ENCODE measurements at places on chromosomes 12 and 14. TPM values are rescaled to one million over a fixed set of nuclear protein-coding genes. Genes with fewer than 3 reads are reported as not detected.
A peak's percentile ranks its signal among the peaks of the same experiment; 100 is the strongest.

The APOF gene
- not detected for total RNA-seq

The ATP5F1B gene
- 308 TPM for total RNA-seq

The CD27 gene
- not detected for total RNA-seq

The TMEM52B gene
- total RNA-seq: not detected

The KCNH3 gene
- not detected for total RNA-seq

The SMCO2 gene
- total RNA-seq: 0.88 TPM

The RIMBP2 gene
- not detected for total RNA-seq

DNA sequence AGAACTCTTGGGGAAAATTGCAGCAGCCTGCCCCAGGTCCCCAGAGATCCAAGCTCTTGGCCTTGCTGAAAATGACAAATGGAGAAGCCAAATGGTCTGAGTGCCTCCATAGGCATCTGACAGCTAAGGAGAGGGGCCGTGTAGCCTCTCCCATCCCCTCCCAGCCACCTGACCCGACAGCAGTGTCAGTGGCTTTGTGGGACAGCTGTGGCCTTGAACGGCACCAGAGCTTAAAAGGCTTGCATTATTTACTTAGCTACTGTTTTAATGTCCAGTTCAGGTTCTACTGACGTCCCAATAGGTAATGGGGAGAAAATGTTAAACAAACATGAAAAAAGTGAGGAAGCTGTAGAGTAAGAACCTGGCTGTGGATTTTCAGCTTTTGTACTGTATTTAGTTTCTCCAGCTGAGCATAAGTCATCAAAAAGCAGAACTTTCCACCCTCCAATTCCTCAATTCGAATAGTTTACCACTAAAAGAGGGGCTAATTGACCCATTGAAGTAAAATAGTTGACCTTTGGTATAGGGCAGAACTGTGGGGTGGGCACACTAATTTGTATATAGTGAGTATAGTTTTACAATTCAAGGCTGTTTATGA is 50.0 kb downstream of the FOS start:
- H3K27me3 ChIP-seq: peaks cover 20% of the 10 kb centered on the region
- H3K36me3 ChIP-seq: no peaks in the 10 kb centered on the region
- no peak for DNase-seq
- H3K27ac ChIP-seq: no peak overlapping the region

DNA sequence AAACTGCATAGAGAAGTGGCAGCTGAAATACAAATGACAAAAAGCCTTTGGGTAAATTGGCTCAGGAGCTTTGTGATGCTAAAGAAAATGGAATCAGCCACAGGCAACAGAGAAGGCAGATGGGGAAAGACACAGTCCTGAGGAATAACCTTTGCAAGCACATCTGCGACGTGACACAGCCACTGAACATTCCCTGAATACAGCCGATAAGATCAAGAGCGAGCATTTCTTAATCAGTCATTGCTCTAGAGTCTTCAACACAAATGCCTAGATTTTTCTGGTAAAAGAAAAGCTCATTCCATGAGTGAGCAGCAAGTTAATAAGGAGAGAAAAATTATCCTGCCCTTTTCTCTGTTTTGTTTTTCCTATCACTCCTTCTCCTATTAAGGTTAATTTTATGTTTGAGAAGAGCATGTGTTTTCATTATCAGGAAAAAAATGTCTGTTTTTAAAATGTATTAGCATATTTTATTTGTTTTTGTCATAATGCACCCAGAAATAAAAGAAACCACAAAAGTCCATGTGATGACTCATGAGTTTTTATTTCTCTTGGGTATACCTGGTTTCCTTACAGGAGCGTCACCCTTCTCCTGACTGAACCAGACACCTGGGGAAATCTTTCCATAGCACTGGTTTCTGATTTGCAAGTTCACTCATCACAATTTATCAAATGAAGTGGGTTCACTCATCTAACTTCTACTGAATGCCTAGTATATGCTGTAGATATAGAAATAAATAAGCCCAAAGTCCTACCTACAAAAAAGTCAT is 45.4 kb upstream of the PCED1B start:
- no peaks in the 10 kb centered on the region for H3K36me3 ChIP-seq
- no peak for DNase-seq
- no peak overlapping the region for H3K4me3 ChIP-seq
- H3K4me1 ChIP-seq: peaks cover 12% of the 10 kb centered on the region
- no peak overlapping the region for H3K27ac ChIP-seq

DNA sequence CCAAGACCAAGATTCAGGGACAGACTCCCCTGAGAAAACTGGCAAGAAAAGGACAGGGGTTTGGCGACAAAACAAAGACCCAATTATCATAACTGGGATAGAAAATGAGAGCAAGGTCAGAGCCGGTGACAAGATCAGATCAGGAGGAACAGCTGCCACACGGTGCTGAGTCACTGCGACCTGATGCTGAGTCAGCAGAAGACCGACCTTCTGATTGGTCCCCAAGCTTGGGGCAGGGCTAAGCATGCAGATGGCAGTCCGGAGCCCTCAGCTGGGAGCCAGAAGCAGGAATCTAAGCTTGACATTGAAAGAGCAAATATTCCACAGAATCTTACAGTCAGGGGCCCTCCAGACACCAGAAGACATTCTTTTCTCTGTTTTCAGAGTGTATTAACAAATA is 19.1 kb upstream of the ARMH4 start:
- H3K4me1 ChIP-seq: peaks cover 7% of the 10 kb centered on the region
- DNase-seq: peak; percentile 92
- H3K4me3 ChIP-seq: no peak overlapping the region
- no peaks in the 10 kb centered on the region for H3K27me3 ChIP-seq
- H3K27ac ChIP-seq: no peak overlapping the region

GRCh38 chr12:7108796-7109571 is at the start of gene C1RL:
TSS of gene C1RL (minus strand) at chr12:7109214. CDS start at chr12:7109180, 34 bp downstream.
- no peaks in the 10 kb centered on the region for H3K27me3 ChIP-seq
- H3K4me3 ChIP-seq: peak within 1 kb of the TSS; percentile 87
- no peaks in the 10 kb centered on the region for H3K36me3 ChIP-seq
- peaks cover 12% of the 10 kb centered on the region for H3K4me1 ChIP-seq
- H3K27ac ChIP-seq: peak within 1 kb of the TSS; percentile 89

GRCh38 chr12:50103767-50104321 is at the start of gene GPD1:
TSS of gene GPD1 (plus strand) at chr12:50104008. CDS start at chr12:50104051, 43 bp downstream.
- H3K4me3 ChIP-seq: peak within 1 kb of the TSS; percentile 25
- H3K36me3 ChIP-seq: peaks cover 13% of the 10 kb centered on the region
- no peaks in the 10 kb centered on the region for H3K27me3 ChIP-seq
- H3K4me1 ChIP-seq: peaks cover 18% of the 10 kb centered on the region

GRCh38 chr12:120439646-120440247 is 1.8 kb downstream of the COX6A1 start:
- peak; percentile 89 for DNase-seq
- H3K27ac ChIP-seq: no peak overlapping the region
- H3K4me3 ChIP-seq: peak overlapping the region; percentile 20
- no peaks in the 10 kb centered on the region for H3K27me3 ChIP-seq
- peaks cover 35% of the 10 kb centered on the region for H3K36me3 ChIP-seq

DNA sequence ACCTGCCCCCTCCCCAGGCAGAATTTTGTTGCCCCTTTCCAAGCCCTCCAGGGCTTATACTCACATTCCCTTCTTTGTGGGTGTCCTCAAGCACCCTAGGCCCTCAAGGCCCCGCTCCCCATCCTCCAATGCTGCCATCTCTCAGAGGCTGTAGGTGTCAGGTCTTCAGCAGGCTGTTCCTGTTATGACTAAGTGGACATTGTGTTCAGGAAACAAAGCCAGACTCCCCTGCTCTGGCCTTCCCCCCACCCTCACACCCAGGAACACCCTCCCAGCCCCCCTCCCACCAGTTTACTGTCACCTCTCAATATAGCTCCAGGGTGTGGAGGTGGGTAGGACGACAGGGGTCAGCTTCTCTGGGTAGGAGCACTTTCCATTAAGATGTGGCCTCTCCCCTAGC is 1.4 kb upstream of the MYH6 start:
- no peak overlapping the region for H3K27ac ChIP-seq
- H3K4me3 ChIP-seq: no peak overlapping the region
- no peaks in the 10 kb centered on the region for H3K4me1 ChIP-seq
- H3K27me3 ChIP-seq: peaks cover 3% of the 10 kb centered on the region
- DNase-seq: peak; percentile 38
- no peaks in the 10 kb centered on the region for H3K36me3 ChIP-seq

GRCh38 chr12:16588812-16589211 is 17.1 kb downstream of the LMO3 start:
- H3K27me3 ChIP-seq: no peaks in the 10 kb centered on the region
- H3K27ac ChIP-seq: no peak overlapping the region
- no peaks in the 10 kb centered on the region for H3K4me1 ChIP-seq
- no peak overlapping the region for H3K4me3 ChIP-seq
- no peaks in the 10 kb centered on the region for H3K36me3 ChIP-seq

- H3K36me3 ChIP-seq: no peaks in the 10 kb centered on the region
- H3K4me1 ChIP-seq: peaks cover 3% of the 10 kb centered on the region
- DNase-seq: no peak
- no peak overlapping the region for H3K27ac ChIP-seq
- no peaks in the 10 kb centered on the region for H3K27me3 ChIP-seq
Measured at GRCh38 chr12:38825006-38825405, 80.4 kb downstream of the CPNE8 start.

DNA sequence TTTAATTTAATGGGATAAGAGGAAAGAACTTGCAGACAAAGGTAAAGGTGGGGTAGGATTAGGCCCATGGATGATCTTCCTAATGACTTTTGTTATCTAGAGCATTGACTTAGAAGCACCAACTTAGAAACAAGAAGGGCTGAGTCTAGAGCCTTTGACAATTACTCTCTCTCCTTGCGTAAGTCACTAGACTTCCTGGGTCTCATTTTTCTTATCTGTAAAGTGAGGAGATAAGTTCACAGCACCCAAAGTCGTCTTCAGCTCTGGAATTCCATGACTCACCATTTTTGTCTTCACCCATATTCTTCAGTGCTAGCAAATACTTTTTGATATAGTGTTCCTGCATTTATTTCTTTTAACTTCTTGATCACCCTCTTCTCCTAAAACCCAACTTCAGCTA is 75.7 kb downstream of the SSPN start:
- no peak overlapping the region for H3K4me3 ChIP-seq
- H3K27me3 ChIP-seq: no peaks in the 10 kb centered on the region
- H3K4me1 ChIP-seq: peaks cover 39% of the 10 kb centered on the region
- no peaks in the 10 kb centered on the region for H3K36me3 ChIP-seq
- peak overlapping the region; percentile 57 for H3K27ac ChIP-seq

DNA sequence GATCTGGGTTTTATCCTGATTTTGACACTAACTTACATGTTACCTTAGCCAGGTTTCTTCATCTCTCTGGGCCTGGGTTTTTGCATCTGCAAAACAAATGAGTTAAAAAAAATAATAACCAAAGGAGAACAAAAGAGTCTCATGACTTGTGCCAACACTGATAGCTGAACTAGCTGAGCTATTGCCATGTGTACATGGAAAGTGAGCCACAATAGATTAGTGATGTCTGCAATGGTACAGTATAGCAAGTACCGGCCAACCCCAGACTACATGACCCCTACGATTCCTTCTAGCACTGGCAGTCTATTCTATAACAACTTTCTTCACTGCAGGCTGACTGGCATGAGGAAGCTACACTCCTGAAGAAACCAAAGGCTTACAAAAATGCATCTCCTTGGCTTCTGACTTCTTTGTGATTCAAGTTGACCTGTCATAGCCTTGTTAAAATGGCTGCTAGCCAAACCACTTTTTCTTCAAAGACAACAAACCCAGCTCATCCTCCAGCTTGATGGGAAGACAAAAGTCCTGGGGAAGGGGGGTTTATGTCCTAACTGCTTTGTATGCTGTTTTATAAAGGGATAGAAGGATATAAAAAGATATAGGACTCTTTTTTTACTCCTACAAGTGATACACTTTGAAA is 123.7 kb downstream of the DAD1 start:
- no peak for DNase-seq
- H3K36me3 ChIP-seq: no peaks in the 10 kb centered on the region
- H3K4me3 ChIP-seq: no peak overlapping the region
- H3K27ac ChIP-seq: no peak overlapping the region
- peaks cover 3% of the 10 kb centered on the region for H3K27me3 ChIP-seq

GRCh38 chr12:14322403-14322802 is 43.1 kb upstream of the ATF7IP start:
- peak; percentile 70 for DNase-seq
- H3K4me1 ChIP-seq: no peaks in the 10 kb centered on the region
- no peaks in the 10 kb centered on the region for H3K27me3 ChIP-seq
- H3K36me3 ChIP-seq: no peaks in the 10 kb centered on the region
- no peak overlapping the region for H3K27ac ChIP-seq

DNA sequence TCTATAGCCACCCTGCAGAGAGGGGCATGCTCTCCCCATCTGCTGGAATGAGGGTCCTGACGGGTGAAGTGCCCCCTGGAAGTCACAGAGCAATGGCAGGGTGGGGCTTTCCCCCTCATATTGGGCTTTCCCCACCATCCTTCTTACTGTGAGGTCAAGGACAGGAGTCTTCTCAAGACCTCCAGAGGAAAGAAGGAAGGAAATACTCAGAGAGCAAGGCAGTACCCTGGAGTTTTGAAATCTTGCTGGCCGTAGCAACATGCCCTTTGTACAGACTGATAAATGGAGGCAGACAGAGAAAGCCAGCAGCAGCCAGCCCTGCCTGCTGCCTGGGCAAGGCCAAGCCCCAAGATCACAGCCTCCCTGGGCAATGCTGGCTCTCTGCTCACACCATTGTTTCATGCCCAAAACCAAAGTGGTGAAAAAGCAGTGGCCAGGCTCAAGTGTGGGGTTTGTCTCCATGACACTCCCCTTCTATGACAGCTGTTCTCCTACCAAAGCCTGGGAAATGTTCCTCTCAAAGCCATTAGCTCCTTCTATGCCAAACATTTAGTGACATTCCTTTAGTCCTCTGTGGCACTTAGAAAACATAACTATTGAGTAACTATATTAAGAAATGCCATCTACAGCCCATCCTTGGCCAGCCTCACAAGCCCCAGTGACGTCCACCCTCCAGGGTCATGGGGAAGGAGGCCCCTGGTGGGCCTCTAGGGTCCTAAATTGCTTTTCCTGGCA is 13.2 kb upstream of the ITPK1 start:
- H3K36me3 ChIP-seq: no peaks in the 10 kb centered on the region
- H3K27ac ChIP-seq: no peak overlapping the region

DNA sequence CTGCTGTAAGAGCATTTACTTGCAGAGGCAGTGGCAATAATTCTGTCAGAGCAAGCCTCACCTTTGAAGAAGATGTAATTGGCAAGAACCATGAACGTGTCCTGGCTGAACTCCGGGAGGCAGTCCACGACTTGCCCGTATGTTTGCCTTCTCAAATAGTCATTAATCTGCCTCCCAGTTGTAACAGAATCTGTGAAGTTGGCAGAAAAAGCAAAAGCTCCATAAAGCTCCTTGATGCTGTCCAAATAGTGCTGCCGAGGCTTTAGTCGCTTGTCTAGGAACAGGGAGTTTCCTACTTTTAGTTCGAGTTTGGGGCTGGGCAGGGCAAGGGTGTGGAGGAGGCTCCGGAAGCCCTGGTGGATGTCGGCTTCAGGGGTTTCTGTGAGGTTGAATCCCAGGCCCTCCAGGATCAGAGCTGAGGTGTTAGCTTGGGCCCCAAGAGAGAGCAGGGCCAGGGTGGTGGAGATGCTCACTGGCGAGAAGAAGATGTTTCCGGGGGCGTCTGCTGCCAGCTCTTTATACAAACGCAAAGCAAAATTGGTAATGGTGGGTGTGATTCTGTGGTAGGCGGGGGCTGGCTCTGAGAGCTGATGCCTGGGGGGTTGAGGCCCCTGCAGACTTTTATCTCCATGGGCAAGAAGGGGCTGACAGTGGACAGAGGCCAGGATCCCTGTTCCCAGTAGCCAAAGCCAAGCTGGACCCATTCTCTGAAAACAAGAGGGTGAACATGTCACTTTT is 4.4 kb downstream of the SERPINA11 start:
- no peaks in the 10 kb centered on the region for H3K36me3 ChIP-seq
- no peaks in the 10 kb centered on the region for H3K27me3 ChIP-seq
- no peak overlapping the region for H3K4me3 ChIP-seq
- no peak for DNase-seq
- no peak overlapping the region for H3K27ac ChIP-seq
